ENCODE measurements at places on chromosomes 4 and X. TPM values are rescaled to one million over a fixed set of nuclear protein-coding genes. Genes with fewer than 3 reads are reported as not detected.

DNA sequence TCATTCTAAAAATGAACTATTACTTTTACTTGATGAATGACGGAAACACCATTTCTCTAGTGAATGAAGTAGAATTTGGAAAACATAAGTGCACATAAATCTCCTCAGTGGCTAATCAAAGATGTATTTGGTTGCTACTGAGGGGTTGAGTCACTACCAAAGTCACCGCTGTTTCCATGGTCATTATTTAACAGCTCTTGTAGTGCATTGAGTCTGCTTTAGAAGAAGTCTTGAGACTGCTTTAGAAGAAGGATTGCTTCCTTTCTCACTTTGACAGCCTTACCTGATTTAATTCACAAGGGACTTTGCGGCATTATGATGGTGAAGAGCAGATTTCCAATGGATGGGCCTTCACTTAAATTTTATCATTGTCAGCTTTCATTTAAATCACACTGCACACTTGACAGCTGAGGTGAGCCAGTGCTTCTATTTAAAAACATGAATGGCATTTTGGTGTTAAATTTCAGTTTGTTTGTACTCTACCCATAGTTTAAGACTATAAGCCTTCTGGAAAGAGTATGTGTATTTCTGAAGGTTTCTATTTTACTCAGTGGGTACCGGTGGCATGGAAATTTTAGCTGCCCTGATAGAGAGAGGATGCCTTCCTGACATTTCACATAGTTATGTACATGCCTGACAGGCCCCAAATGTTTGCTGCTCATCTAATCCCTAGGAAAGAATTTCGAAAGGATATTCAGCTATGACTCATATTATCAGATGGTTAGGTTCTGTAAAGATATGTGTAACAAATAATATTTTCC lies 9.5 kb downstream of the ASB5 start:
- no peak for DNase-seq

SCLT1 gene
- 37.8 TPM for total RNA-seq

- DNase-seq, result no peak
Measured at GRCh38 chr4:67988991-67989390, 25.7 kb upstream of the TMPRSS11A start.

DNA sequence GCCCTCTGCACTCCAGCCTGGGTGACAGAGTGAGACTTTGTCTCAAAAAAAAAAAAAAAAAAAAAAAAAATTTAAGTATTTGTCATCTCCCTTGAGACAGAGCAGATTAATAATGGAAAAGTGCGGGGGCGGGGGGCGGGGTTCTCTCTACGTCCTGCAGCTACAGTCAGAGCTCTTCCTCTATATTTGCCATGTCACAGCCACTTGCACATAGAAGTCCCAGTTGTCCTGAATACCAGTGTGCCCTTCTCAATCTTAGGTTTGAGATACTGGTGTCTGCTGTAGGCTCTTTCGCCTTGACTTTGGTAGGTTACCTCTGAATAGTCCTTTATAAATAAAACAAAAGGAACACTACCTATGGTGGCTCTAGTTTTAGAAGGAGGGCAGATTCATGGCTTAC lies 237.8 kb upstream of the PGRMC2 start:
- no peak for DNase-seq

DNA sequence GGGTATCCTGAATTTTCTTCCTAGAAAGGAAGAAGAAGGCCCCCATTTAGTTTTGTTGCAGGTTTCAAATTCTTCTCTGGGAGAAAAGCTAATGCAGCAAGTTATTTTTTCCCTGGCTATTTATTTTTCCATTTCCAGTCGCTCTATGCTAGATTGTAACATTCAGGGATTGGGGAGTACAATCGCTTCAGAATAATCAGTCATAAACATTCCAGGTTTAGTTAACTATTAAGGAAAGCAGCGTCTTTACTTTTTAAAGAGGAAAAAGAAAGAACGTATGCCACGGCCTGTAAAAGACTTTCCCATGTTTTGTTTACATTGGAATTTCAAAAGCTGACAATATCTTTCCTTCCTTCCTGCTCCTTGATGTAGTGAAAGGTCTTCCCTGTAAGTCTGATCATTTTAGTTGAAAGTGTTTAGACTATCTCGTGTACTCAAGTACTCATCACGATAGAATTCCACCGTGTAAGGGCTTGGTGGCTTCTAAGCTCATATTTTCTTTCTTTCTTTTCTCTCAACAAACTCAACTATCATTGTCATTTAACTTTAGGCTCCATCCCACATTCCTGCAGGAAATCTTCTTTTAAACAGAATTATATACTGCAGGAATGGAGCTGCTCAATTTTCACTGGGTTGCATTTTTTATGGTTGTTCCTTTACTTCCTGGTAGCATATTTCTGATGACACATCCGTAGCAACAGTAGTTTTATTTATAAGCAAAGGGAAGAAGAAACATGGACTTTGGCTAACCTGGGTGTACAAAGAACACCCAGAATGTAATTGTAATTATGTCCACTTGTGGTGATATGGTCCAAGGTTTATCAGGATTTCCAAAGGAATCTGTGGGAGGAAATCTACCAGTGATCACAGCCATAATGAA lies 213.1 kb upstream of the FAT1 start:
- no peak for DNase-seq

GRCh38 chr4:149555146-149555545 lies 260.5 kb downstream of the IQCM start:
- DNase-seq, result no peak

DNA sequence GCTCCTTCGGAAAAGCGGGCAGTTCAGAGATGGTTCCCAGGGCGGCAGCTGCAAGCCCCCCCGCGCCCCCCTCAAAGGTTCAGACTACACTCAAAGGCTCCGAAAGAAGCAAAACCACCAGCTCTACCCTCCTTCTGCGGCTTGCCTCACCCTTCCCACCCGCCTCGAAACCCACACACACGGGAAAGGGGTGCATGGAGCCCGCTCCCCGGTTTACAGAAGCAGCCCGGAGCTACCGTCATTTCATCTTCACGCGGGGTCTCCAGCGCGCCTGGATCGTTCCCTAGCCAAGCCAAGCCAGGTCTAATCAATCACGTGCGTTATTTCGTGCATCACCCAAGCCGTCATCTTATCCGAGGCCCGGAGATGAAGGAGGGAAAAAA lies 1.2 kb downstream of the NLGN4X start:
- DNase-seq, result no peak

- no peak for DNase-seq
Measured at GRCh38 chrX:133185938-133186337, 32.2 kb downstream of the TFDP3 start.

GRCh38 chr4:114684462-114684861 lies 85.9 kb downstream of the UGT8 start:
- DNase-seq, result no peak

GRCh38 chrX:41693024-41693423 lies 4.3 kb downstream of the GPR34 start:
- no peak for DNase-seq

- no peak for DNase-seq
Measured at GRCh38 chr4:121183361-121183760, 19.2 kb upstream of the TNIP3 start.

P2RY8 gene
- 180 TPM for total RNA-seq

DNA sequence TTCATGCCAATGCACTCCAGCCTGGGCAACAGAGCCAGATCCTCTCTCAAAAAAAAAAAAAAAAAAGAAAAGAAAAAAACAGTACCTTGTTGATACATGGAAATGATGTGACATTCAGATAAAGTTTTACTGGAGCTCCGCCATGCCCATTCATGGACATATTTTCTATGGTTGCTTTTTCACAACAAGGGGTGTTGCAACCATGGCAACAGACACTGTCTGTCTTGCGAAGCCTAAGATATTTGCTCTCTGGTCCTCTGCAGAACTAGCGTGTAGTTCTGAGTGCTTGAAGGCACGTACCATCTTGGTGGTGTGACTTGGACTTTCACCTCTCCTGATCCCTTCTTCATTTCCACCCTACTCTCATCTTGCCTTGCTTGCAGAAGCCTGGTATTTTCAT lies 53.2 kb downstream of the TBL1X start:
- DNase-seq, result no peak

SORBS2 gene
- not detected for total RNA-seq

DNA sequence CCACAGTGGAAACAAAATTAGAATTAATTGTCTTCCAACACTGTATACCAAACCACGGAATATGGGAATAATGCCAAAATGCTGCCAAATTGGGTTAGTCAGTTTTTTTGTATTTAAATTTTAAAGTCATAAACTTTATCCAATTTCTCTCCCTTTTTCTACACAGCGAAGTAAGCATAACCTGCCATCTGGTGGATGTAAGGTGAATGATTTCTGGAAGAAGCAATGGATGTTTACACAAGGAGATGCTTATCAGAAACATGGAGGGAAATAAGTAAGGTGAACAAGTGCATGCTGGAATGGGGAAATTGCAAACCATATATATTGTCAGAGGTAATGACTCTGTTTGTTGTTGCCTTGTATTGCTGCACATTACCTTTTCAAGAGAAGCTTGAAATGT lies 691.9 kb downstream of the TECRL start:
- DNase-seq, result no peak

VCX3B gene
- not detected for total RNA-seq

- no peak for DNase-seq
Measured at GRCh38 chrX:117274965-117275364, 812.2 kb upstream of the CT83 start.
